ENCODE measurements at places on chromosomes 12 and 14.
A peak's percentile ranks its signal among the peaks of the same experiment; 100 is the strongest.

DNA sequence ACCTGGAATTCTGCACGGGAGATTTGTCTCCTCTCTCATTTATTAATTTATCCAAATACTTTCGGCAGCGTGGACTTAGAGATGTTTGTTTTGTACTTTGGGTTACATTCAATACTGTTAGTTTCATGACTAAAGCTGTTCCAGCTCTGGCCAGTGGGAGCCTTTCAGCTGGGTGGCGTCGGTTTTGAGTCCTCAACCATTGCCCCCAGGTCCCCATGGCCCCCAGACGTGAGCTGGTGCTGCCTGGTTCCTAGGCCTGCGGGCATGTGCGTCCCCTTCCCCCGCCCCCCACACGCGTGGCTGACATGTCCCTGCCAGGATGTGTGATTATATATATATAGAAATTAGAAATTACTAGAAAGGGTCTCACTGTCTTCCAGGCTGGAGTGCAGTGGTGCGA is 48.2 kb downstream of the KIF26A start:
- no peak for DNase-seq

DNA sequence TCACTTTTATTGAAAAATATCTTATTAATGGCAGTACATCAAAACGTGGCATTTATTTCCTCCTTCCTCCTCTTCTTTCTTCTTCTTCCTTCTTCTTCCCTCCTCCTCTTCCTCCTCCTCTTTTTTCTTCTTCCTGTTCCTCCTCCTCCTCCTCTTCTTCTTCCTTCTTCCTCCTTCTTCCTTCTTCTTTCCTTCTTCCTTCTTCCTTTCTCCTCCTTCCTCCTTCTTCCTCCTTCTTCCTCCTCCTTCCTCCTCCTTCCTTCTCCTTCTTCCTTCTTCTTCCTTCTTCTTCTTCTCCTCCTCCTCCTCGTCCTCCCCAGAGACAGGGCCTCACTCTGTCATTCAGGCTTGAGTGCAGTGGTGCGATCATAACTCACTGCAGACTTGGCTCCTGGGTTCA is 457.2 kb downstream of the AEBP2 start:
- DNase-seq: no peak

DNA sequence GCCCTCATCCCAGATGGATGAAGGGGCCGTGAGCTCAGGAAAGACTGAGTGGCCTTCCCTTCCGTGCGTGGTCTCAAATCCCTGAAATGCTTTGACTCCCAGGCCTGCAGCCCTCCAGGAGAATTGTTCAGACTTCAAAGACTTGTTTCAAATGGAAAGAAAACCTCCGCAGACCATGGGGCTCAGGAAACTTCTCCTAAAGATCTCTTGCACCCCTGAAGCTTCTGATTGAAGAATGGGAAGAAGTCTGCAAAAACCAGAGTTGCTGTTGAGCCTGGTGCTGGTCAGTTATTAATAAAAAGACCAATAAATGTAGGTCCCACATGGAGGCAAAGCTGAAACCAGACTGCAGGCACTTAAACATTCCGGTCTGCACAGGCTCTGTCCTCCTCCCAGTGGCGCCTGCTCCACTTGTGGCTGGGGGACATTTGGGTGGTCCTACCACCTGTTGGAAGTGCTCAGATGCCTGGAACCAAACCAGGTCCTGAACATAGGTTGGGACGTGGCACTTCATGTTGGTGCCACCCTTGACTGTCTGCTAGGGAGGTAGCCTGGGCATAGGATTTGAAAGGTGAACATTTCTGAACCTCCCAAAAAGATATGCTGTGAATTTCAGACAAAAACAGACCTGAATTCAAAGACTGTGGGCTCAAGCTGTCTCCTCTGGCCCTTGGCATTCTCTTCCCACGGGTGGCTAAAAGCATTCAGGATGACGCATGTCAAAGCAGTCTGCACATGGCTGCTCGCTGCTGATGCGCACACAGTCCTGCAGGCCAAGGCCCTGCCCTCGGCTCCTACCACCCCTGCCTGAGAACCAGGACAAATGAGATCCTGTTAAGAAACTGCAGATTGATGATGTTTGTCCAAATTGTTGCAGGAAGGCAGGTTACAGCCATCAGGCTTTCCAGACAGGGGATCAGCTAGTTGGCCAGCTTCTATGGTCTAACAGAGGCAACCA is 36.2 kb upstream of the MEG3 start:
- no peak for DNase-seq

DNA sequence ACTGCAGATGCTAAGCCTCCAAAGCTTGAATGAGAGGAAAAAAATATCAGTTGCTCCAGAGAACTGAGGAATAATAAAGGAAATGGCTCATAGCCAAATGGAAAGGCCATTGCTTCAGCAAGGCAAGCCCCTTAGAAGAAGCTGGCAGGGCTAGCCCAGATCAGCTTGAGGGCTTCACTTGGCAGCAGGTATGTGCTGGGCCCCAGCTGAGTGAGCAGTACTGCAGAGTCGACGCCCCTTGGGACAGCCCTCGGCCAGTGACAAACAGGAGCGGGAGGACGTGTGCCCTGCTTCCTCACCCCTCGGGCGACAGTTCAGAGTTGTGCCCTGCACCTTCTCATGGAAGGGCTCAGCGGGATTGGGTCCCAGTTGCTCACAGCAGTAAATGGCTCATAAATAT is 1031.2 kb upstream of the TMEM132C start:
- no peak for DNase-seq

GRCh38 chr14:52950410-52950897 is 396 bp downstream of the FERMT2 start:
- peak; percentile 12 for DNase-seq

- no peak for DNase-seq
These were observed 390.1 kb upstream of the PDE3A start for GRCh38 chr12:19978193-19978592.
